ENCODE measurements at places on chromosomes 6 and 20. TPM values are rescaled to one million over a fixed set of nuclear protein-coding genes. Genes with fewer than 3 reads are reported as not detected.

- DNase-seq = peak; percentile 22
Measured at GRCh38 chr6:133435065-133435728, 194.0 kb downstream of the EYA4 start.

GRCh38 chr6:123925350-123925749 is 121.7 kb downstream of the NKAIN2 start:
- DNase-seq = no peak

Gene SLC22A3
- total RNA-seq = 28.8 TPM

DNA sequence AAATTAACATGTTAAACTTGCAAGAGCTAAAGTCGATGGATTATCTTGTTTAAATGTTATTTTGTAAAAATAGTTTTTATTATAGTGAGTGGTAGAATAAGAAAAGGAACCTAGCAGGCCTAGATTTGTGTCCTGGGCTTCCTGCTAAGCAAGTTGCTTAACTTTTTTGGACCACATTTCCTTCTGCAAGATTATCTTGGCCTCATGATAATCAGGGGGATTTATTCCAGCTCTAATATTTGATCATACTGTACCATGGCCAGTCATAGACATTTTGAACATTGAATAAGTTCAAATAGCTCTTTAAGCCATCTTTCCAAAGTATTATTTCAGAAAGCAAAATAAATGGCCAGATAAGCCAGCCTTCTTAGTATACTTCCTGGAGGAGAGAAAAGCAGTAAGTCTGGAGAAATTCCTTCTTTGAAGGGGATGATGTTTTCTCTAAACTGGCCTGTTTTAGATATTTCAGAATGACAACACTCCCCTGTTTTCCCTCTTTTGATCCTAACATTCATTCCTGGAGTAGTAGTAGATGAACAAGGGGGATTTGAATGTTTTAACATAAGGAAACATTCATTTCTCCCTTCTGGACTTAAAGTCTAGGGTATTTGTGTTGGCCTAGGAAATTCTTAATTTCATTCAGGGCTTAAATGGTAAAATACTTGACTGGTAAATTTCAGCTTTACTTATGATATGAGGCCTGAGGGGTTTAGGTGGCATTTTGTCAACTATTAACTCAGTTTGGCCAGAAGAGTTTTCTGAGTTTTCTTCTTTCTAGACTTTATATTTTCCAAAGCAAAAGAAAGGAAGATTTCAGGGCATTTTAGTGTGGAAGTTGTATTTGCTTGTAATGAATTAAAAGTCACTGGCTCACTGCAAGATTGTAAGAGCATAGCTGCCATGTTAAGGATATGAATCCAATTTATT is 108.8 kb upstream of the SCGN start:
- DNase-seq = no peak

GRCh38 chr6:36139431-36139830 is 9.1 kb downstream of the MAPK13 start:
- peak; percentile 55 for DNase-seq

Gene NR2E1
- total RNA-seq = 0.20 TPM

- no peak for DNase-seq
Measured at GRCh38 chr20:4435671-4436455, 285.8 kb upstream of the PRND start.

Gene C4B
- 1,173 TPM for total RNA-seq

- no peak for DNase-seq
Measured at GRCh38 chr20:47989957-47990356, 204.7 kb upstream of the SULF2 start.

DNA sequence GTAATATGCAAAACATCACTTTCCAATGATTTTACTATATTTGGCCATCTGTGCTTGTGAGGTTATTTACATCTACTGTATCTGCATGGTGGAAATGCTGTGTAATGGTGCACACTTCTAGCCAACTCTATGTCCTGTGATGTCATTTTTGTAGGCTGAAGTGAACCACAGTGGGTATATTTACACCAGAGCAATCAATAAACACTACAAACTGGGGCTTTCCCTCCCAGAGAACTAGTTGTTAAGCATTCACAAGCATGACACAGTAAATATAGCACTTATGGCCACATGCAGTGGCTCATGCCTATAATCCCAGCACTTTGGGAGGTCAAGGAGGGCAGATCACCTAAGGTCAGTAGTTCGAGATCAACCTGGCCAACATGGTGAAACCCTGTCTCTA is 4.9 kb downstream of the SLC22A2 start:
- DNase-seq = no peak

DNA sequence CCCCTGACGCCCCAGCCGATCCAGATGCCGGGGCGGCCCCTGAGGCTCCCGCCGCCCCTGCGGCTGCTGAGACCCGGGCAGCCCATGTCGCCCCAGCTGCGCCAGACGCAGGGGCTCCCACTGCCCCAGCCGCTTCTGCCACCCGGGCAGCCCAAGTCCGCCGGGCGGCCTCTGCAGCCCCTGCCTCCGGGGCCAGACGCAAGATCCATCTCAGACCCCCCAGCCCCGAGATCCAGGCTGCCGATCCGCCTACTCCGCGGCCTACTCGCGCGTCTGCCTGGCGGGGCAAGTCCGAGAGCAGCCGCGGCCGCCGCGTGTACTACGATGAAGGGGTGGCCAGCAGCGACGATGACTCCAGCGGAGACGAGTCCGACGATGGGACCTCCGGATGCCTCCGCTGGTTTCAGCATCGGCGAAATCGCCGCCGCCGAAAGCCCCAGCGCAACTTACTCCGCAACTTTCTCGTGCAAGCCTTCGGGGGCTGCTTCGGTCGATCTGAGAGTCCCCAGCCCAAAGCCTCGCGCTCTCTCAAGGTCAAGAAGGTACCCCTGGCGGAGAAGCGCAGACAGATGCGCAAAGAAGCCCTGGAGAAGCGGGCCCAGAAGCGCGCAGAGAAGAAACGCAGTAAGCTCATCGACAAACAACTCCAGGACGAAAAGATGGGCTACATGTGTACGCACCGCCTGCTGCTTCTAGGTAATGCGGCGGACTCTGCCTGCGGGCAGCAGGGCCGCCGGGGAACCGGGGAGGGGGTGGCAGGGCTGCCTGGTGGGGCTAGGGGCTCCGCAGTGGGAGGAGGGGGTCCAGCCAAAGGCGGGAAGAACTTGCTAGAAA is 2.3 kb downstream of the GNAS start:
- DNase-seq = no peak

Gene VAPB
- 75.1 TPM for total RNA-seq

All from adrenal gland (tissue), 19 donors.